Frontal cortex (tissue), 4 donors: ENCODE measurements at places on chromosomes 12 and 14. TPM values are rescaled to one million over a fixed set of nuclear protein-coding genes. Genes with fewer than 3 reads are reported as not detected.

Gene GAS2L3
- 66.0 TPM for total RNA-seq

Gene GNB3
- total RNA-seq = 1.2 TPM

Gene SIX1
- 0.41 TPM for total RNA-seq

Gene MYF6
- total RNA-seq = 1.6 TPM

Gene SOS2
- total RNA-seq = 81.9 TPM
